ENCODE measurements at places on chromosomes 12 and 14.

- no peak for DNase-seq
Observed at GRCh38 chr14:76826122-76826521, at the start of gene LRRC74A. LRRC74A (plus strand) TSS chr14:76826408; CDS start chr14:76826698, 290 bp downstream.

DNA sequence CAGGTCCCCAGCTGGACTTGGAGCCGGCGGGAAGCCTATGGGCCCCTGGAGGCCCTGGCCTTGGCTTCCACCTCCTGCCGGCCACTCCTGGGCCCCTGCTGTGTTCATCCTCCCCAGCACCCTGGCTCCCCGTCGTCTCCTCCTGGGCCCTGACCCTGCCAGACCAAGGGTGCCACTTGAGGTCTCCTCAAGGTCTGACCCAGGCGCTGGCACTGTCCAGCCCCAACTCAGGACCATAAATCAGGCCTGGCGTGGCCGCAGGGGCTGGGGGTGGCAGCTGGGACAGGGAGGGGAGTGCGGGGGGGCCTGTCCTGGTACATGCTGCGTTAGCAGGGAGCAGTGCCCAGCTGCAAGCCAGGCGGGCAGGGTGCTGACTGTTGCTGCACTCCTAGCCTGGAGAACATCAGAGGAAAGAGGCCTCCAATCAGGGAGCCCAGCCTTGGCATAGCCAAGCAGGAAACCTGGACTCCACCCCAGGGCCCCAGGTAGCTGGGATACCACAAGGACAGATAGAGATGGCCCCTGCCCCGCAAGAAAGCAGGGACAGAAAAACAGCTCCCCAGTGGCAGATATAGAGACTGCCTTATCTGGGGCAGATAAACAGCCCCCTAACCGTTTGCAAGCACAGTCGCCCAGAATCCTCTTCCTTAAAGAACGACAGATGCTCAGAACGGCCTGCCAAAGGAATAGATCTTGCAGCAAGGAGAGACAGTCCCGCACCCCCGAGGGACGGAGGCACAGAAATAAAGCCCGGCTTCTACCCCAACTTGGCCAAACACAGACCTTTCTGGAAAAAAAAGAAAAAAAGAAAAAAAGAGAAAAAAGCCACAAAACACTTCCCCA, 6.5 kb upstream of the ATG101 start:
- DNase-seq = peak; percentile 77

DNA sequence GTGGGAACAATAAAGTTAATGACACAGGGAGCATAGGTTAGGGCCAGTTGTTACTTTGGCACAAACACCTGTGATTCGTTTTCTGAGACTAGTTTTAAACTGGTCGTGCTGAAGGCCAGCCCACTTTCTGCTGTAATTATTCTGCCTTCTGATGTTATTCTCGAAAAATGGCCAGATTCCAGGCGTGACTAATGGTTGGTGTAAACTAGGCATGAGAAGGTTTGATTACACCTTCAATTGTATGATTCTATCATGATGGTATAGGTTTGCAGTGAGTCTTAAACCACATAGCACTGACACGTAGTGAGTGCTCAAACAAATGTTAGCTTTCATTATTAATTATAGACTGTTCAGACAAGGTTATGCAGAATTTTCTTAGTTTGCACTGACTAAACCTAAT, 39.0 kb downstream of the CKB start:
- DNase-seq = no peak

DNA sequence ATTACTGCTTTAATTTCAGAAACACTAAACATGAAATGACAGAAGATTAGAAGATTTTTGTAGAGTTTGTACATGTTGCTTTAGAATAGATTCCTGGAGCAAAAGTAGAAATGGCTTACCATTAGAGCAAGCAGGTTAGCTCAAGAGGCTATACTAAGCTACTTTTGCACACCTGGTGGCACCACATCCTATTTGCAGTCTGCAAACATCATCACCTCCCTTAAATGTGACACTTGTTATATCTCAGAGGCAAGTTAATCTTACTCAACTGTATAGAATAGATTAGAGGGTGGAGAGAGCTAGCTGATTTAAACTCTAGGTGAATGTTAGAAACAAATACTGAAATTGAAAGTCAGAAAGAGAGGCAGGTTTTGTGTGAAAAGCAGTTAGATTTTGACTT, 30.7 kb upstream of the OR4E1 start:
- DNase-seq = no peak

Data from aorta (tissue), 5 donors.